ENCODE measurements at places on chromosomes 5 and 9.

DNA sequence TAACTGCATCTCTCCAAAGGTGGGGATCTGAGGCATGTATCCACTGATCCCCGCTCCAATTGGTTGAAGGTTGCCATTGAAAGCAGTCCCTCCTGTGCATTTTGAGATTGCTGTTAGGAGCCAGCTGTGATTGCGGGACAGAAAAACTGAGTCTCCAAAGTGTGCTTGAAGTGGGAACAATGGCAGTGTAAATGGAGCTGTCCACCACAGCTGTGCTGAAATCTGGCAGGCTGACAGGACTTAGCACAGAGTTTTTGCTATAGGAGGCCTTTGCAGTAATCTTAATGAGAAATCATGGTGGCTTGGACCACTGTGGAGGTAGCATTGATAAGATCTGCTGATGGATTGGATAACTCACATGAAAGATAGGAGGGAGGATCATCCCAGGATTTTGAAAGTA, 3.3 kb downstream of the RNF20 start:
- no peak for DNase-seq

- no peak for DNase-seq
Observed at GRCh38 chr5:151470439-151470838, 23.0 kb downstream of the SLC36A1 start.

- no peak for DNase-seq
Observed at GRCh38 chr5:68049053-68049713, 166.4 kb upstream of the PIK3R1 start.

DNA sequence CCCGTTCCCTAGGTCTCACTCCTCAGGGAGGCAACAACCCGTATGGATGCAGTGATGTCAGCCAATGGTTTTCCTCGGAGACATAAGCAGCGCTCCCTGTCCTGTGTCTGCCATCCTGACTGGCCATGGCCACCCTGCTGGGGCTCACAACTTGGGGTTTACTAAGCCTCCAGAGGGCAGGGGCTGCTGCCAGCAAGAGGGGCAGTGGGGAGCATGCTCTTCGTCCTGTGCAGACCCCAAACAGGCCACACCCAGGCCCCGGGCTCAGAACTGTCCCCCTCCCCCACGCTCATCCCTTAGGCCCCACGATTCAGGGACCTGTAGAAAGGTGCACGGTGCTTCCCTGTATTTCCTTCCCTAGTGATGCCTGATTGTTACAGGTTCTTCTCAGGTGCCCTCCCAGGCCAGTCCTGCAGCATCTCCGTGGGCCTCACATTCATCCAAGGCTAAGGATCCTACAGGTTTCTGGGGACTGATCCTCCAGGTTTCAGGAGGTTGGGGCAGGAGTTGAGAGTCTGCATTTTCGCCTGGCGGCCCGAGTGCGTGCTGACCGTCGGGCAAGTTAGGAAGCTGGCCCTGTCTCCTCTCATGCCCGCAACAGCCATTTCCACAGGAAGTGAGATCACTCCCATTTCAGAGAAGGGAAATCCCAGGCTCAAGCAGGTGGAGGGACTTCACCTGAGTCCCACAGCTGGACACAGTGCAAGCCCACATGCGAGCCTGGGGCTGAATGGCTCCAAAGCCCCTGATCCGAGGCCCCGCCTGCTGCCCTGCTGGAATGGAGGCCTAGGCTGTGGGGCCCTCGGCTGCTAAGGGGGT, 217.6 kb downstream of the ROR2 start:
- DNase-seq, result no peak

GRCh38 chr5:142325725-142326479, 1.1 kb upstream of the SPRY4 start:
- DNase-seq, result no peak

- DNase-seq, result no peak
Observed at GRCh38 chr9:19127871-19128500, 694 bp upstream of the PLIN2 start.

DNA sequence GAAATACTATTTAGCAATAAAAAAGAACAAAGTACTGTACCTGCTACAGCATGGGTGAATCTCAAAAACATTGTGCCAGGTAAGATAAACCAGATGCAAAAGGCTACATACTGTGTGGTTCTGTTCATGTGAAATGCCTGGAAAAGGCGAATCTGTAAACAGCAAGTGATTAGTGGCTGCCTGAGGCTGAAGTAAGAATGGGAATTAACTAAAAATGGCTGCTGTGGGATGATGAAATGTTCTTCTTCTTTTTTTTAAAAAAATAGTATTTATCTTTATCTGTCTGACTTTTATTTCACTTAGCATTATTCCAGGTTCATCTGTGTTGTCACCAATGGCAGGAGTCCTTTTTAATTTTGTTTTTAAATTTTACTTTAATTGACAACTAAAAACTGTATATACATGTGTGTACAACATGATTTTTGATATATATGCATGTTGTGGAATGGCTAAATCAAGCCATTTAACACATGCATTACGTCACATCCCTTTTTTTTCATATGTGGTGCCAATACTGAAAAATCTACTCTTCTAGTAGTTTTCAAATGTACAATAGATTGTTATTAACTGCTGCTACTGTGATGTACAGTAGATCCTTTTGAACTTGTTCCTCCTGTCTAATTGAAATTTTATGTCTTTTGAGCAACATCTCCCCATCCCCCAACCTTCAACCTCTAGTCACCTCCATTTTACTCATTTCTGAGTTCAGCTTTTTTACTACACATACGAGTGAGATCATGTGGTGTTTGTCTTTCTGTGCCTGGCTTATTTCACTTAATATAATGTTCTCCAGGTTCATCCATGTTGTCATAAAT, 62.9 kb upstream of the TNFAIP8 start:
- no peak for DNase-seq

GRCh38 chr5:23026252-23027170, 173.4 kb upstream of the CDH12 start:
- no peak for DNase-seq

- DNase-seq, result no peak
Observed at GRCh38 chr9:3840961-3841360, 315.2 kb upstream of the RFX3 start.

DNA sequence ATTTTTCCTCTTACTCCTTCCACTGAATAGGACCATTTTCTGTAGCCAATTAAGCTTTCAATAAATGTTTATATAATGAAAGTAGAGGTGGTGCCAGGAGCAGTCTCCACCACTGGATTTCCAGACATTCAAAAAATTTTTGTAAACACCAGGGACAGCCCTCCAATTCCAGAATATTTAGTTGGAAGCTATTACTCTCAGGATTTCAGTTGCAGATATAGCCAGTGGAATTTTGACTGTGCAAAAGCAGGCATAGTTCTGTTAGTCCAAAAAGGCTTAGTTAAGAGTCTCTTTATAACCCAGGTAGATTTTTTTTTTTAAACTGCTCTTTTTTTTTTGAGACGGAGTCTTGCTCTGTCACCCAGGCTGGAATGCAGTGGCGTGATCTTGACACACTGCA, 138.1 kb upstream of the DMRT1 start:
- DNase-seq, result no peak

DNA sequence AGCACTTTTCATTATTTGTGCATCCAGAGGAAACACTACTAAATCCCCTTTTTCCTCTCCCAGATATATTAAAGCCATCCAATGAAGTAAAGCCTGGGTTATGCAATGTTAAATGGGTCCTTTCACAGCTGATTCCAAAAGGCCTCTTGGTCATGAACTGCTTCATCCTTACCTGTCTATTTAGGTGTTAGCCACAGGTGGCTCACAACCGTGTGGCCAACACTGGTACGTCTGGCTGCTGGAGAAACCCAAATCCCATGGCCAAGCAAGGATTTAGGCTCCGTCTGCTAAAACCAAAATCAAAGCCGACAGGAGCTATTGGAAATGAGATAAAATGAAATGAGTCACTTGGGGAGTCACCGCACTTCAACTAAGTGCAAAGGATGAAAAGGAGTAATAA, 193.9 kb downstream of the ADCY2 start:
- DNase-seq, result no peak

GRCh38 chr5:122390154-122390553, 78.1 kb downstream of the SNCAIP start:
- no peak for DNase-seq

DNA sequence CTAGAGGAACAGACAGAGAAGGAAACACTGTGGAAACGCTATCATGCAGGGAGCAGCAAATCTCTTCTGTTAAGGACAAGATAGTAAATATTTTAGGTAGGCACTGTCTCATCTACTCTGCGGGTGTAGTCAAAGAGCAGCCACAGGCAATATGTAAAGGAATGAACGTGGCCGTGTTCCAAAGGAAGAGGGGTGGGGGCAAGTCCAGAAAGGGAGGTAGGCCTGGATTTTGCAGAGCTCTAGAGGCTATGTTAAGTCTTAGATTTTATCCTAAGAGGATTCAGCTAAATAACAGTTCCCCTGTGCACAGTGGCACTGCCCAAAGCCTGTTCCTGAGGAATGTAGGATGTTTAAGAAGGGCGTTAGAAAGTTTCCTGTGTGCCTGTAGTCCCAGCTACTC, 161.6 kb downstream of the ACTL7B start:
- no peak for DNase-seq

Measured in NCI-H187 treated with DMSO at 0.1 percent for 48 hours (cell line).